ENCODE measurements at places on chromosomes 7 and 10.

DNA sequence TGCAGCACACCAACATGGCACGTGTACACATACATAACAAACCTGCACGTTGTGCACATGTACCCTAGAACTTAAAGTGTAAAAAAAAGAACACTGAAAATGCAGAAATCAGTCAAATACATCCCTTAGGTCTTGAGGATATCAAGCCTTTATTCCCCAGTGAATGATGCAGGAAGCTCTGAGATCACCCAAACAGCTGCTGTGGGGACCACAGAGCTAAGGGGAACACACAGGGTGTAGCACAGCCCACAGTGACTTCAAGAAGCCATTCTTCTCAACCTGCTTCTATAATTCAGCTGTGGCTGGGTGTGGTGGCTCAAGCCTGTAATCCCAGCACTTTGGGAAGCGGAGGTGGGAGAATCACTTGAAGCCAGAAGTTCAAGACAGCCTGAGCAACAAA lies 314.9 kb downstream of the CALN1 start:
- DNase-seq: no peak

GRCh38 chr7:37208528-37208927 lies 240.1 kb downstream of the ELMO1 start:
- DNase-seq: no peak

GRCh38 chr10:17344206-17344605 lies 110.2 kb downstream of the ST8SIA6 start:
- DNase-seq: no peak

- no peak for DNase-seq
These were observed 18.6 kb downstream of the C7orf33 start for GRCh38 chr7:148609045-148609725.

GRCh38 chr10:90964781-90965465 lies 44.0 kb upstream of the ANKRD1 start:
- no peak for DNase-seq

GRCh38 chr7:159096736-159097581 lies 47.7 kb downstream of the VIPR2 start:
- no peak for DNase-seq

- DNase-seq: no peak
These were observed 10.7 kb downstream of the NDST2 start for GRCh38 chr10:73800560-73801252.

- DNase-seq: no peak
These were observed 206.9 kb upstream of the KLF14 start for GRCh38 chr7:130940907-130941306.

GRCh38 chr7:1939434-1940401 lies 269.6 kb downstream of the ELFN1 start:
- DNase-seq: no peak

DNA sequence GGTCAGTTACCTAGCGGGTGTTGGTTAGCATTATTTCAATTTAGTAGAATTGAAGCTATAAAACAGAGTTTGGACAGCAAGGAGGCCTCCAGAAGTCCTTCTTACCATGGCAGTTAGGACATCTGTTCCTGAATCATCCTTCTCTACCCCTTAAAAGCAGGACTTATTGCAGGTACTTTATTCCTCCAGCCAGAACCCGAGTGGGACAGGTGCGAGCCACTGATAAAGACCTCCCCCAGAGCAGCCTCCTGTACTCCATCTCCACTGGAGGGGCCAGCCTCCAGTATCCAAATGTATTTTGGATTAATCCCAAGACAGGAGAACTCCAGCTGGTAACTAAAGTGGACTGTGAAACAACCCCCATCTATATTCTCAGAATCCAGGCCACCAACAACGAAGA lies 54.6 kb downstream of the CDHR3 start:
- no peak for DNase-seq

DNA sequence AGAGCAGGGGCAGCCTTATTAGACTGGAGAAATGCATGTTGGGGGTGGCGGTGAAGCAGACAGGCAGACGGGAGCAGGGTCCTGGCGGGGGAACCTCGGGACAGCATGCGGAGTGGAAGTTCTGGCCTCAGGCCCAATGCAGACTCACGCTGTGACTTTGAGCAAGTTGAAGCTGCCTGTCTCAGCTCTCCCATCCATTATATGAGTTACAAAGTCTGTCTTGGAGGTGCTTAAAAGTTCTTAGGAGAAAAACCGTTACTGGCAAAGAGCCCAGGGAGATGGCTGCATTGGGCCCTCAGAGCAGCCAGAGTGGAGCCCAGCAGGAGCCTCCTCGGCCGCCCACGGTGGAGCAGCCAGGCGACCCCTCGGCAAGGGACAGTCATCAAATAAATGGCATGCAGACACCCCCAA lies 509.5 kb downstream of the PLXNA4 start:
- peak; percentile 31 for DNase-seq

DNA sequence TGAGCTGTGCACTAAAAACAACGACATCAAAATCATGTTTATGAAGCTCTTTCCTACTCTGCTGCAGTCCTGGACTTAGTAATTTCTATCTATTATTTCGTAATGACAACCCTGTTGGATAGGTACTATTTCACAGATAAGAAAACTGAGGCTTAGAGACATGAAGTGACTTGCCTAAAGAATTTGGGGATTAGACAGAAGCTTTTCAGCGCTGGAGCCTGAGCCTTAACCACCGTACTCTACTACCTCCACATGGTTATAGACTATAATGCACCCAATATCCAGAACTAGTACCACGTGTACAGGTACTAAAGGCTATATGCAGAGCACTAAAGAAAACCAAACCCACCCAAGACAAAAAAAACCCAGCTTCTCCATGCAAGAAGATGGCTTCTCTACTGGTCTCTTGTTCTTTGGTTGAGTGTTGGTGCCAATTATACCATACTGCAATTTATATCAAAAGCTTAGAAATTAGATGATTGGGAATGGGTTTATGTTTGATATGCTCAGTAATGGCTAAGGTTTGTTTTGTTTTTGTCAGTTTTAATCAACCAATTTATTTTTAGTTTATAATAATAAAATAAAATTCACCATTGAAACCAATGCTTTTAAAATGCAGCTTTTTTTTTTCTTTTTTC lies 6.5 kb upstream of the SNX10 start:
- no peak for DNase-seq
